NAMALWA (cell line): ENCODE measurements at places on chromosomes 4 and X.

DNA sequence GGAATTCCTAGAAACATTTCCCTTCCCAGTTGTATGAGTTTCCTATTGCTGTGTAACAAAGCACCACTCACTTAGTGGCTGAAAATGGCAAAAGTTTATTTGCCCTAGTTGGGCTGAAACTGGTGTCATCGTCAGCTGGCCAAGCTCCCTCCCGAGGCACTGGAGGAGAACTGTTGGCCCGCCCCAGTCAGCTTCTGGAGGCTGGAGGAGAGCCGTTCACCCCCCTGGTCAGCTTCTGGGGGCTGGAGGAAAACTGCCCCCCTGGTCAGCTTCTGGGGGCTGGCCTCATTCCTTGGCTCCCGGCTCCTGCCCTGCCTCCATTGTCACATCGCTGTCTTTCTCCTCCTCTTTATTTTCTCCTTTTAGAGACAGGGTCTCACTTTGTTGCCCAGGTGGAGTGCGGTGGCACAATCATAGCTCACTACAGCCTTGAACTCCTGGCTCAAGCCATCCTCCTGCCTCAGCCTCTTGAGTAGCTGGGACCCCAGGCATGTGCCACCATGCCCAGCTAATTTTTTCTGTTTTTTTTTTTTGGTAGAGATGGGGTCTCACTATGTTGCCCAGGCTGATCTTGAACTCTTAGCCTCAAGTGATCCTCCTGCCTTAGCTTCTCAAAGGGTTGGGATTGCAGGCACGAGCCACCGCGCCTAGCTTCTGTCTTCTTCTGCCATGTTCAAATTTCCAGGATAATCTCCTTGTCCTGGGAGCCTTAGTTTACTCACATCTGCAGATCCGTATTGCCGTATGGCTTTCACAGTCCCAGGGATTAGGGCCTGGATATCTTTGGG, 3.2 kb downstream of the RGS12 start:
- DNase-seq: no peak

DNA sequence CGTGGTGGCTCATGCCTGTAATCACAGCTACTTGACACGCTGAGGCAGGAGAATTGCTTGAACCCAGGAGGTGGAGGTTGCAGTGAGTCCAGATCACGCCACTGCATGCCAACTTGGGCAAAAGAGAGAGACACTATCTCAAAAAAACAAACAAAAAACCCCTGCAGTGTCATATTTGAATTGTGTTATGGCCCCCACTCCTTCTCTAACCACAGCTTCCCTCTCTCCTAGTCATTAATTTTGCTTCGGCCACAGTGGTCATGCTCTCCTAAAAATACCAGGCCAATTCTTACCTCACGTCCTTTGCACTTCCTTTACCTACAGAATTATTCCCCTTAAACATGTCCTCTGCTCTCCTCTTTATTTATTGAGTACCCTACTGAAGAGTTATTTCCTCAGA, 206.1 kb downstream of the PPP3CA start:
- DNase-seq: no peak

DNA sequence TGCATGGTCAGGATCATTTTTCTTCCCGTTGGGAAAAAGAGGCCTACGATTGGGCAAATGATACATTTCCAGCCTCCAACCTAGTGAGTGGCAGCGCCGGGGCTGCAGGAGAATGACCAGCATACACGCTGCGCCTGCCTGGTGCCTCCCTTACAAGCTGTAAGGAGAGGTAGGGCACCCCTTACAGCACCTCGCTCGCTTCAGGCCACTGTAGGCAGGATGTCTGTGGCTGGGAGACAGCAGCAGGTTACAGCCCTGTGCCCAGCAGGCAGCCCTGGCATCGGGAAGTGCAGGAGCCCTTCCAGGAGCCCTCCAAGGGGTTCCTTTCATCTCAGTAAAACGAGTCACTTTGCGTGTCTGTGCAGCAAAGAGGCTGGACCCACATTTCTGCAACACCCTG, 88.4 kb downstream of the EVC start:
- DNase-seq: no peak

DNA sequence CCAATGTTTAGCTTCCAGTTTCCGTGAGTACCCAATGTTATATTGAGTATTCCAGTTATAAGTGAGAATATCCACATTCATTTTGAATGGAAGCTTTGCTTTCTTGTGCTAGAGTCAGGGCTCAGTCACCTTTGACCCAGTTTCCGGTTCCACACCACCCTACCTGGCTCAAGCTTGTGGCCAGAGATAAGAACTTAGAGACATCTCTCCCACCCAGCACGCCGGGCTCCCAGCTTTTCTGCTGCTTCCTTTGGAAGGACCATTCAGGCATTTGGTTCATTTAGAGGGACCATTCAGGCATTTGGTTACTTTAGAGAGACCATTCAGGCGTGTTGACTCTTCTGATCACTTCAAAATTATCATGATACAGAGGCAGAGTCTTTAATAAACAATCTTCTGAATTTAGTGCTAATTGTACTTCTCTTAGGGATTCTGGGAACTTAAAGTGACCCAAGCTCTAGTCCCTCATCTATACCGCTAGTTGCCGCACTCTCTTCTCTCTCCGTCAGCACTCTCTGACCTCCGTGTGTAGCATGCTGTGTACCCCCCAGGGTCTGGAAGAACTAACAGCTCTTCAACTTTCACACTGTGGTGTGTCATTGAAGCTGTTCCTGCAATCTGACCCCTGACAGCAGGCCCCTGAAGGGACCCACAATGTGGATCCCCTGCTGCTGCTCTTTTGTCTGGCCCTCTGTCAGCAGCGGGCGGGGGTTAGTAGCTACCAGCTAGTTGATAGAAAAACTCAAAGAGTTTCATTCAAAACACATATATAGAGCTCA, 943.1 kb downstream of the ARAP2 start:
- DNase-seq: no peak

GRCh38 chr4:146640465-146641061, 1.9 kb downstream of the POU4F2 start:
- no peak for DNase-seq

DNA sequence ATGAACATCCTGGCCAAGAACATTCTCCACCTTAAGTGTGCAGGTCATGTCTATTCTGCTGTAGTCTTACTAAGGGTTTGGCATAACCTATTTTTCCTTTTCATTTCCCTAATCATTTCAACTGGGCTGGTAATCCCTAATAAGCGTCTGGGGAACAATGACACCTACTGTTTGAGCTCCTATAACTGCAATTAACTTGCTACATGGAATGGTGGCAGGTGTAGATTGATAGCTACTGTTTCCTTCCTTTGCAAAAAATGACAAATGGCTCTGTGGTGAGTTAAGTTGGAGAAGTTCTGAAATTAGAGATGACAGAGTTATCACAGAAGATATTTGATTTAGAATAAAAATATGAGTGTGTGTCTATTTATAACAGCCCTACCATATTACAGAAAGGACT, 104.5 kb upstream of the NAP1L5 start:
- DNase-seq: no peak

- DNase-seq: no peak
These were observed 10.0 kb upstream of the RHOXF2B start for GRCh38 chrX:120087289-120088017.

GRCh38 chr4:55079451-55080173, 45.8 kb downstream of the KDR start:
- DNase-seq: no peak

DNA sequence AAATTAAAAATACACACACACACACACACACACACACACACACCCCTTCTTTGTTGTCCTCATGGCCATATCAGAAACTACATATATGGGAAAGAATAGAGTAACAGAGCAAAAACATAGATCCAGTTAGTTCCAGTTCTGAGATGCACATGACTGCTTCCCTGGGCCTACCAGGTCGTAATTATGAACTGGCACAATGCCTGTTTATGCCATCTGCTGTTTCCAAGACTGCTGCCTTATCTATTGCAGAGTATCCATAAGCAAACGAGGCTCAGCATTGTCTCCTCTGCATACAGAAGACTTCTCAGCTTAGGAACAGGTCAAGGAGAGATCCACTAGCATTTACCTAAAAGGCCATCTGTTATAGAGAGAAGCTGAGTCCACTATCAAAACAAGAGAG, 789.0 kb downstream of the TECRL start:
- DNase-seq: no peak

GRCh38 chr4:188869581-188869980, 730.3 kb downstream of the TRIML1 start:
- DNase-seq: no peak

GRCh38 chr4:68038272-68038671, 75.0 kb upstream of the TMPRSS11A start:
- DNase-seq: no peak

GRCh38 chr4:62133977-62134376, 933.9 kb downstream of the ADGRL3 start:
- DNase-seq: no peak

DNA sequence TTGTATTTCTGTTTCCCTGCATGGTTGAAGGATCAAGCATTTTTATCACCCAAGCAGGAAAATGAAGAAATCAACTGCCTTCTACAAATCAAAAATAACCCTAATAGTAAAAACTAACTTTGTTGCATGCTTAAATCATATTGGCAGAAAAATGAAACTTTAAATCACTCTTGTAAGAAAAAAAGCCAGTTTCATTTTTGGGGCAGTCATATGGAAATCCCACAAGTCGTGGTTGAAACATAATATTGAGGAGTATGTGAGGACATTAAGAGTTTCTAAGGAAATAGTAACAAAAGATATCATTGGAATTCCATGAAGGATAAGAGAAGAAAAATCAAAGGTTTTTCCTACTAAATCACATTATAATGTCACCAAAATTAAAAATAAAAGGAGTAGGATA, 8.4 kb downstream of the TEC start:
- no peak for DNase-seq

DNA sequence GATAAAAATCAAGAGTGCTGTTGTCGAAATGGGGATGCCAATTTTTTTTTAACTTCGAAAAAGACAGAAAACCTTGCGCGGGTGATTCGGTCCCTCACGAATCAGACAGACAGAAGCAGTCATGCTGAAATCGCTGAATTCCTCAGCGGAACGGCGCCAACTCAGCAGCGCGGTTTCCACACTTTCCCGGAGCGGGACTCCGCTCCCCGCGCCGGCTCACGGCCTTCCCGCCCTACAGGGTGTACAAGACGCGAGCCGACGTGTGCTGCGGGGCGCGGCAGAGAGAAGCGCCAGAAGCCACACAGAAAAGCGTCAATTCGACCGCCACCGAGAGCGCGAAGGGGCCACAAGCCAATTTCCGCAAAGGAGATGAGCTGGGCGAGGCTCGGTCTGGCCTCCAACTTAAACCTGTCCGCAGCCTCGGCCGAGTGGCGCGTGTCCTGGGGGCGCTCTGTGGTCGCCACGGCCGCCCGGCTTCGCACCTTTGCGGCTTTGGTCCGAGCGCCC, 1.3 kb downstream of the NEXMIF start:
- no peak for DNase-seq

GRCh38 chrX:20046864-20047263, 56.0 kb upstream of the BCLAF3 start:
- no peak for DNase-seq

DNA sequence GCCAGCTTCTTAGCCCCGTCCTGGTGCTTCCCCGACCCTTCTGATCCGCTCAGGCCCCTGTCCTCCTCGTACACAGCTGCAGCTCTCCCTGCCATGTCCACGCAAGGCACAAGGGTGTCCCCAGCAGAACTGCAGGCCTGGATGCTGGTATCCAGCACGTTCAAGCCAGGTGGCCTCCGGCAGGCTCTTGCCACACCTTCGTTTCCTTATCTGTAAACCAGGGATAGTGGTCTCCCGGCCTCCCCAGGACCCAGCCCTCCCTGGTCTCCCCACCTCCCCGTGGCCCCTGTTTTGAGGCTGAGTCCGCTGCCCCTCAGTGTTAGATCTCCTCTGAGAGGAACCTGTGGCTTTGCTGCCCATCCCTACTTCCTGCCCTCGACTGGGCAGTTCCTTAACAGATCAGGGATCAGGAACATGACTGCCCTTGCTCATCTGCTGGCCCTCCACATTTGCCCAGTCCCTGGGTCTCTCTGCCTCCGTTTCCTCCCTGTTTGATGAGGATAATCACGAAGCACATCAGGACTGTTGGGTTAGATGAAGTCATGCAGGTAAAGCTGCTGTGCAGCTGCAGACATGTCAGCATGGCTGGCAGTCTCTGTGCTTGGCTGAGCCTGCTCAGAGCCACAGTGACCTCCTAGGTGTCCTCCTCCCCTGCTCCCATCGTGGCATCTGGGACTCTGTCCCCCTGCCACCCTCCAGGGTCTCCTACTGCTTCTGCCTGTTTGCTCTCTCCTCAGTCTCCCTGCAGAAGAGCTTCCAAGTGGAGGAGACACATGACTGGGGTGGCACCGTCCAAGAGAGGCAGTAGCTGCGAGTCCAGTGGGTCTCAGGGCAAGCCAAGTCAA, 32.9 kb downstream of the PIGG start:
- no peak for DNase-seq

GRCh38 chr4:61489927-61490326, 289.8 kb downstream of the ADGRL3 start:
- DNase-seq: no peak

GRCh38 chr4:159145992-159146330, 43.1 kb downstream of the RAPGEF2 start:
- DNase-seq: no peak

DNA sequence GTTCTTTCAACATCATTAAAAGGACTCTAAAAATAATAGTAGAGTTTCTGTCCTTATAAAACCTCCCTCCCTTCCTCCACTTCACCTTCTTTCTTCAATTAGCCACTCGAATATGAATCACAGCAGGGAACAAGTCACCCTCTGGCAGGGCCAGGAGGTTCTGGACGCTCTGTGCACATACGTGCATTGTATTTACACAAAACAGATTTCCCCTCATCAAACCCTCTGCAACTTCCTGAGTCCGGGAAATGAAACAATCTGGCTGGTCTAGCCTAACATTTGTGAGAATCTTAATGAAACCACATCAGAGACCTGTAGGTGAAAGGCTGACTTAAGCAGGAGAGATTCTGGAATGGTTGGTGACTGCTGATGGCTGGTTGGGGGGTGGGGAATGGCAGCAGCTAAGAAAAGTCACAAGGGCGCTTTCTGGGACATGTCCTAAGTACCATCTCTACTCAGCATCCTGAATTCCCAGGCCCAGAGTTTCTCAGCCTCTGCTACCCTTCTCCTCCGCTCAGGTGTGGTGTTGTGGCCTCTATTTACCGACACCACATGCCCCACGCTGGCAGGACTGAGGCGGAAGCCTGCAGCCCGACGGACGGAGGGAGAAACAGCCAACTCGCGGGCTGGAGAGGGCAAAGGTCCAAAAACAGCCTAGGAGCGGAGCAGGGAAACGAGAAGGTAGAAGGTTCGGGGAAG, 1.0 kb downstream of the ZDHHC9 start:
- DNase-seq: no peak

GRCh38 chr4:21664355-21664754, 284.2 kb downstream of the KCNIP4 start:
- DNase-seq: no peak
